ENCODE measurements at places on chromosomes 13 and 19.

DNA sequence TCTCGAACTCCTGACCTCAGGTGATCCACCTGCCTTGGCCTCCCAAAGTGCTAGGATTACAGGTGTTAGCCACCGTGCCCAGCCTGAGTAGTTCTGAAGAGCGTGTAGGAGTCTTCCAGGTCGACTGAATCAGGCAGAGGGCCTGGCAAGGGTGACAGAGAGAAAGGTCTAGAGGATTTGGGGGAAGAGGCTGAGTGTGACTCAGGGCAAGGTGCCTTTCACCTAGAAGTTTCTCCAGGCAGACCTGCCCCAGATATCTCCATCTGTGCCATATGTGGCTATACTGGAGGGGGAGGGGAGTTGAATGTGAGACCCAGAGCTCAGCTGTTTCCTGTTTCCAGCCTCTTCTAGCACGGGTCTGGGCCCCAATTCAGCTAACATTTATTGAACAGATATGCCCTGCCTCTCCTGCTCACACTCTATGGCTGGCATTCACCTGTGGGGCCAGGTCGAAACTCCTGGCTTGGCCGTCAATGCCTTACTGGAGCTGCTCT, 1.3 kb downstream of the CCDC159 start:
- DNase-seq = no peak

DNA sequence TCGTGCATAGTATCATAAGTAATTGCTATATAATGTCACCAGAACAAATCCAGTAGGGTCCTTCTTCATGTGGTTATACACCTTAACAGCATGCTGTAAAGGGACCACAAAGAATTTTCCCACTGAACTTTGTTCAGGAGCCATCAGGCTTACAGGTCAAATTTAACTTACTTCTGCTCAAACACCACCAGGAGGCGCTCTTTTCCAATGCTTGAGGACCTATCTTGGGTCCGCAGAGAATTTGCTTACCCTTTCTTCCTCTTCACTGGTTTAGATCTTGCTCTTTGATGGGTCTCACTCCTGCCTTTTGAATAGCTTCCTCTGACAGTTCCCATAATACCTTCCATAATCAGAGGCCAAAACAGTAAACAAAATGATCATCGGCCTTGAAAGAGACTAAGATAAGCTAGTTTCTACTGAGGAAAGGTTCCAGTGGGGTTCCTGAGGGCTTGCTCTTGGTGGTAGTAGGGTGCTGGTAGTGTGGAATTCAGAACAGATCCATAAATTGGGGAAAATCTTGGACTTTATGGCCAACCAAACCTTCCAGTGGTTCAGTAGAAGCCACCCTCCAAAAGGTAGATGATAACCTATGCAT, 37.4 kb downstream of the SCGB2B2 start:
- DNase-seq = peak; percentile 33

- no peak for DNase-seq
Measured at GRCh38 chr13:29484236-29484635, 111.3 kb downstream of the SLC7A1 start.

DNA sequence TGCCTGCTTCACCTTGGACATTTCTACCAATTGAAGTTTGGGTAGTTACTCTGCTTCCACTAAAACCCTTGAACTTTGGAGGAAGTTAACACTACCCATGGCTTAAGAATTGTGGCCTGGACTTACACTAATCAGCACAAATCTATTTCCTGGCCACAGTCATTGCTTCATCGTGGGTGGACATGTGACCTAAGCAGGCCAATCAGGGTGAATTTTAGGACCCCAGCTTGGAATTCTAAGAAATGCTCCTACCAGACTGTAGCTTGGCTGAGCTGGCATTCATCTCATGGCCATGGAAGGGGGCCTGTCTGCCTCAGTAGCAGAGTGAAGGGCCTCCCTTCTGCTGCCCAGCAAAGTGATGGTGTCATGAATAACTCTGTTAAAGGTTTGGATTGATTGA, 58.3 kb upstream of the SLC15A1 start:
- DNase-seq = no peak

GRCh38 chr13:50310734-50311133, 295.5 kb downstream of the KCNRG start:
- DNase-seq = no peak

DNA sequence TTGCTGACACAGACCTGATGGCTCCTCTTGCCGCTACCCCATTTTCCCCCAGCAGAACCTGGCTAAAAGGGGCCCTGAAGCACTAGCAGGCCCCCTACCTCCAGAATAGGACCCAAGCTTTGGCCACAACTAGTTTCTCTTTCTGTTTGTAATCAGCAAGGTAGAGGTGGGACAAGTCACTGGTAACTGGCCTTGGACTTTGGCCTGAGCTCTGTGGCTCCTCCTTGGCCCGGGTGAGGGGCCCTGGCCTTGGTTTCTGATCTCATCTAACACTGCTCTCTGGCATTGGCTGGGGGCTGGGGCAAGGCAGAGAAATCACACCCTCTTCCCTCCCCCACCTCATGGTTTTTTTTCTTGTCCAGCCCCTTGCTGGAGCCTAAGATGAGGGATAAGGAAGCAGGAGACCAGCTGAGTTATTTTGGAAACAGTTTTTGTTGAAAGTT, 2.1 kb downstream of the CALM3 start:
- no peak for DNase-seq

DNA sequence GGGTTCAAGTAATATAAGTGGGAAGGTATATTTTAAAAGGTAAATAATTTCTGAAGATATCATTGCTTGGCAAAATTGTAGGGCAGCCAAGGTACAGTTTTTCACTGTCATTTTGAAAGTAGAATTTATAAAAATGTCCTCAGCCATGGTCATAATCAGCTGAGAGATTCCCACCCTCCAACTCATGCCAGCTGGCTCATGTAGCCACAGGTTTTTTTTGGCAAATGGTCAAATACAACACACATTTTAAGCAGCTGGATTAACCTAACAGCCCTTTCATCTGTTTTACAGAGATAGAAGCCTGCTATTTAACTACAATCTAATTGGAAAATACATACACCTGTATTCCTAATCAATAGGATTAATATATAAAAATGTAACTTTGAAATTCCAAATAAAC, 619.2 kb upstream of the SGCG start:
- DNase-seq = no peak

DNA sequence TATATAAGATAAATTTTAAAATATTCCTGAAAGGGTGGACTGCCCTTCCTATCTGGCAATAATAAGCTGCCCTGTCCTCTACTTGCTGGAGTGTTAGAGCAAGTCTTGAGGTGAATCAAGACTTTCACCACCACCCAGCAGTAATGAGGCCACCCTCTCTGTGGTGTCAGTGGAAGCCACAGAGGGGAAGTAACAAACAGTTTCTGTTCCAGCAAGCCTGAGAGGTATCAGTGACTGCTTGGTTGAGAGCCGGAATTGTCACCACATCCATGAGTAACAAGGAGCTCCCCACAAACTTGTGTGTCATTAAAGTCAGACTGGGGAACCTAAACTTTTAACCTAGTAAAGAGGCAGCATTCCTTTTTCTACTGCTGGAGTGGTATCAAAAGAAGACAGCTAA, 532.7 kb upstream of the SPRY2 start:
- no peak for DNase-seq

DNA sequence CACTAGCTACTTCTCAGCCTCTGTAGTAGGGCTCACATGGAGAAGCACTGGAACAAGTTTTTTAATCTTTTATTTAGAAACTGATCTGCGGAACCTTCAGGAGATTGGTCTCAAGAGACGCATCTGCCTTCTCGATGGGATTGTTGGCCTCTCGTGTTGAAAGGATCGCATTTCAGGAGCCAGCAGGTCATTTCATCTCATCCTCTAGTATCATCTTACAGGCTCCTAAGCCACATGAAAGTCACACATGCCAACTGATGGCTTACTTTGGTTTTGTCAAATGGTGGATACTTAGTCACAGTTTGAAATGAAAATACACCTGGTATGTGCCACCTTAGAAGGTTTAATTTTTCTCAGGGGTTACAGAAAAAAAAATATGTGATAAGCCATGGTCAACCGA, 1703.6 kb downstream of the EFNB2 start:
- DNase-seq = no peak

- no peak for DNase-seq
Measured at GRCh38 chr13:74190999-74191398, 56.8 kb upstream of the KLF12 start.

- DNase-seq = no peak
Measured at GRCh38 chr19:2793577-2793976, 8.3 kb downstream of the THOP1 start.

DNA sequence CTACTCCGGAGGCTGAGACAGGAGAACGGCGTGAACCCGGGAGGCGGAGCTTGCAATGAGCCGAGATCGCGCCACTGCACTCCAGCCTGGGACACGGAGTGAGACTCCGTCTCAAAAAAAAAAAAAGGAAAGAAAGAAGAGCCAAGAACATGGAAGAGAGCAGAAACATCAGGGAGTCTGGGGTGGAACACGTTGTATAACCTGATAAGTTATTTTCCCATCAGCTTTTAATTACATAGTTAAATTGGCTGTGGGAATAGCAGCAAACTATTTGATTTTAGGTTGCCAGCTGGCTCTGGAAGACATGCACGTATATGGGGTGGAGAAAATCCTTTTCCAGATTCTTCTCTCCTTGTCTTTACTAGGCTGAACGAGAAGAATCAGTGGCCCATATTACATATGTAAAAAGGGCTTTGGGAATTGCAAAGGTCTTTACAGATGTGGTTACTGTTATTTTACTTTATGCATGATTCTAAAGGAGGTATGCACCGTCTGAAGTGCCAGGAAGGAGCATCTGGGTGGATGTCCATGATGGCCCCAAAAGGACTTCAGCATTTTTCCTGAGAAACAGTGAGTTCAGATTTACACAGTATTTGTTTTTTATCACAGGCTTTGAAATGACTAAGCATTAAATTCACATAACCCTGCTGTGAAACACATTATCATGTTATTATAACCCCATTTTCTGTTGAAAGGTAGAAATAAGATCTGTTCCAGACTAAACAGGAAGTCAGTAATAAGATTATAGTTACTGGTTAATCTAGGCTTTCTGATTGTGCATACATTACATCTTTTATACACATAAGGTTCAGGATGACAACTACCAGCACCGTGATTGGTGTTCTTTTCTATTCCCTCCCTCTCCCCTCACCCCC, 4.6 kb upstream of the NAA16 start:
- no peak for DNase-seq

DNA sequence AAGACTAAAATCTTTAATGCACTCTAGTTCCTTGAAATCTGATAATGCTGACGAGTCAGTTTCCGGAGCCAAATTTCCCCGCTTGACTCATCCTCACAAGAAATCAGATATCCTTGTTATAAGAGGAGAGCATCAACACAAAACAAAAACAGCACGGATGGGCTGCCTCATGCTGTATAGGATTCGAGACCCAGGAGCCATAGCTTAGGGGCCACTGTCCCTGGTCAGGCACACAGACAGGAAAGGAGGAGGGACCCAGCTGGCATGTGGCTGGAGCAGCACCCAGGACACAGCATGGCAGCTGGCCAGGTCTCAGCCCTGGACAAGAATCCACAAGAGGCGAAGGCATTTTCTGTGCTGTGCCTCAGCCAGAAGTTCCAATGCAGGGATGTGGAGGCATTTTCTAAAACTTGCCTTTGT, 110.2 kb upstream of the SPATA13 start:
- DNase-seq = no peak

DNA sequence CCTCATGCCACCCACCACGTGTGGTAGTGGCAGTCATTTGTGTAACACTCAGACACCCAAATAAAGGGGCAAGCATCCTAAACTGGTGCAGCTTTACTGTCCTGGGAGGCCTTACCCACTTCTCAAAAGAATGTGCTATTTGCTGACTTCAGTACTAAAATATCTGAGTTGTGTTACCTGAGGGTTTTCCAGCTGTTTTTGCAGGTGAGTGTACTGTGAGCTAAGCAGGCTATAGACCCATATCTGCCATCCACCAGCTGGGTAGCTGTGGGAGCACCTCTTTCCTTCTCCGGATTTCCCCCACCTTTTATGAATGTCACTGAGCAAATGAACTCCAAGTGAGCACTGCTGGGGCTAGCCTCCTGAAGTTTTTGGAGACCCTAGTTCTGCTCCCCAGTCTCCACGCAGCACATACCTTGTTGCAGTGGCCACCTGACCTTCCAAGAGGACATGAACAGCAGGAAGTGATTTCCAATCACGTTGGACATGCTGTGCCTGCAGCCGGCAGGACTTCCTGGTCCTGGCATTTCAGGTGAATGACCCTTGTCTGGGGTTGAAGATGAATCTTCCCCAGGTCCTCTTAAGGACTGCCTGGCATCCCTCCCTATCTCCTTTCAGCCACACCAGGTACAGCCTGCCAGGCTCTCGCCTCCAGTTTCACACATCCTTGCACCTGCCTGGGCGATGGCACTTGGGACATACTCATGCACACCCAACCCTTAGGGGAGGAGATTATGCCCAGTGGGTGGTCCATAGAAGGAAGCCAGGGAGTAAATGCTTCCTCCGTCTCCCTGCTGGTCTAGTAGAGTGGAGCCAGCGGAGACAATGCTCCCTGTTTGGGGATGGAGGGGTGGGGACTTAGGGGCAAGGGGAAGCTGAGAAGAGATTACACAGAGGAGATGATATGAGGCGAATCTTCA, 109.5 kb upstream of the SPATA13 start:
- DNase-seq = no peak

GRCh38 chr13:30872685-30873461, 33.2 kb upstream of the MEDAG start:
- DNase-seq = peak; percentile 59

DNA sequence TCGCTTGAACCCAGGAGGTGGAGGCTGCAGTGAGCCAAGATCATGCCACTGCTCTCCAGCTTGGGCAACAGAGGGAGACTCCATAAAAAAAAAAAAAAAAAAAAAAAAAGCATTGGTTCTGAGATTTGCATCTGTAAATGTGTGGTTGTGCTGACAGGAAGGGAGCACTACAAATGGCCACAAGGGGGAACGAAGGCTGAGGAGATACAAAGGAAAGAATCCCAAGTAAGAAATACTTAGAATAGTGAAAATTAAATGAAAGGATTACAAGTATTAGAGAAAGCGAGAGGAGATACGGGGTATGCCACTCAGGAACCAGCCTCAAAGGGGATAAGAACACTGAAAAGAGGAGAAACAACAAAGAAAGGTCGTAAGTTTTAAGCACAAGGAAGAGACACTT, 284.9 kb downstream of the KLF12 start:
- no peak for DNase-seq

DNA sequence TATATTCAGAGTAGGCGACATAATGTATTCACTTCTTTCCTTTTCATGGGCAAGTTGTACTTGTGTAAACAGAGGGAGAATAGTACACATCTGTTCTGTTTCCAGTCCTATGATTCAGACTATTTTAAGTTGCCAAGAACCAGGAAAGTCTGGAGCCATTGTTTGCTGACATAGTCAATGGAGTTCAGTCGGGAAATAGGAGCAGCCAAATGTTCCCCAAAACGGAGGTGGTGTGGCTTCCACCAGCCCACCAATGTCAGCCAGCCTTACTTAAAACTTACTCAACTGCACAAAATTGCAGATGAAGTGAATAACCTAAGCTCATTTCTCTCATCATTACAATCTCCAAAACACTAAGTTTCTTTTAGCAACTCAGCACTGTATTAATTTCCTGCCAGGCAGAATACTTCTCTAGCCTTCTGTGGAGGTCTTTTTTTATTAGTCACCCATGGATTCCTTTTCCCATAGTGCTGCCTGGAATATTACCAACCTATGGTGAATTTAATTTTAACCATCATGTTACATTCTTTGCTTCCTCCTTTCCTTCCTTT, 22.3 kb upstream of the CSNK1A1L start:
- DNase-seq = no peak
